CD8-positive, alpha-beta memory T cell (primary cell): ENCODE measurements at places on chromosomes 6 and 20. TPM values are rescaled to one million over a fixed set of nuclear protein-coding genes. Genes with fewer than 3 reads are reported as not detected.

GRCh38 chr20:8515810-8516435 lies 383.9 kb downstream of the PLCB1 start:
- no peak for DNase-seq

PRICKLE4 gene
- total RNA-seq = not detected

TFB1M gene
- 40.8 TPM for total RNA-seq

DNA sequence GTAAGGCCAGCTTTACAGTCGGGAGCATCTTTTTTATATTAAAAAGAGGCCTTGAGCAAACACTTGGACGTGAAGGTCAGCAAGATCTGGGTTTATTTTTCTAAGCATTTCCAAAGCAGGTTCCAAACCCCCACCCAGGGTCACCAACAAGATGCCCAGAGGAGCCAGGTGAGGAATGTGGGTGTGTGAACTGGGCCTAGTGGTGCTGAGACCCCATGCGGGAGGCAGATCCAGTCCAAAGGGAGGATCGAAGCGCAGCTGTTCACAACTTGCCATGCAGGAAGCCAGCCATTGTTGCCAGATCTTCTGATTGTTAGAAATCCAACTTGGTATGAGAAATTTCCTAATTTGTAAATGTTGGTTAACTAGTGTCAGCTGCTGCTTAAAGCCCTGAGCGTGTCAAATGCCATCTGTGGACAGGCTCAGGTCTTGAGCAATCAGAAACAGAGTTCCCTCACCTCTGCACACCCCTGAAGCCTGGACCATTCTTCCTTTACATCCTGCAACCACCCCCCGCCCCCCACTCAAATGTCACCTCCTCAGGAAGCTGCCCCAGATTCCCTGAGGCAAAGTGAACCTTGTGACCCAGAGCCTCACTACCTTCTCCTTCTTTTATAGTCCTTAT lies 46.5 kb downstream of the NFATC2 start:
- DNase-seq = no peak

ELOVL2 gene
- not detected for total RNA-seq

DNA sequence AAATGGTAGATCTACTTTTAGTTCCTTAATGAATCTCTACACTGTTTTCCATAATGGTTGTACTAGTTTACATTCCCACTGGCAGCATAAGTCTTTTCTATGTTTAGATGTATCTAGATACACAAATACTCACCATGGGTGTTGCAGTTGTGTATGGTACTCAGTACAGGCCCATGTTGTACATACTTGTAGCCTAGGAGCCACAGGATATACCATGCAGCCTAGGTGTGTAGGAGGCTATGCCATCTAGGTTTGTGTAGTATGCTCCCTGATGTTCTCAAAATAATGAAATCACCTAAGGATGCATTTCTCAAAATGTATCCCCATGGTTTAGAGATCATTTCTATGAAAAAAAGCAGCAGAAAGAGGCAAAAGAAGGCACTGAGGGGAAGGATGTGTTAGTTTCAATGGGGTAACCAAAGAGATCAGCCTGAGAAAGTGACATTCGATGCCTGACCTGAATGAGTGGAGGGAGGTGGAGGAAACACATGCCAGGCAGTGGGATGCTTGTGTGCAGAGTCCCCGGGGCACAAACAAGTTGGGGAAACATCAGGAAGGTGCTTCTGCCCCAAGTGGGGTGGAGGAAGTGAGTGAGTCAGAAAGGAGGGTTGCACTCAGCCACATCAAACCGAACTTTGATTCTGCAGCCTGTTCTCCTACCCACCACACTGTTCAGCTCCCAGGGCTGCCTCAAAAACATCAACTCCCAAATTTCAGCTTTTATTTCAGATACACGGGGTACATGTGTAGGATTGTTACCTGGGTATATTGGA lies 191.2 kb downstream of the ZNF217 start:
- DNase-seq = no peak

GRCh38 chr6:157405986-157406385 lies 25.0 kb downstream of the ZDHHC14 start:
- DNase-seq = no peak

ZSCAN23 gene
- 0.63 TPM for total RNA-seq

PPIL4 gene
- 29.7 TPM for total RNA-seq

GRCh38 chr6:97055743-97056142 lies 131.2 kb downstream of the KLHL32 start:
- DNase-seq = no peak

DNA sequence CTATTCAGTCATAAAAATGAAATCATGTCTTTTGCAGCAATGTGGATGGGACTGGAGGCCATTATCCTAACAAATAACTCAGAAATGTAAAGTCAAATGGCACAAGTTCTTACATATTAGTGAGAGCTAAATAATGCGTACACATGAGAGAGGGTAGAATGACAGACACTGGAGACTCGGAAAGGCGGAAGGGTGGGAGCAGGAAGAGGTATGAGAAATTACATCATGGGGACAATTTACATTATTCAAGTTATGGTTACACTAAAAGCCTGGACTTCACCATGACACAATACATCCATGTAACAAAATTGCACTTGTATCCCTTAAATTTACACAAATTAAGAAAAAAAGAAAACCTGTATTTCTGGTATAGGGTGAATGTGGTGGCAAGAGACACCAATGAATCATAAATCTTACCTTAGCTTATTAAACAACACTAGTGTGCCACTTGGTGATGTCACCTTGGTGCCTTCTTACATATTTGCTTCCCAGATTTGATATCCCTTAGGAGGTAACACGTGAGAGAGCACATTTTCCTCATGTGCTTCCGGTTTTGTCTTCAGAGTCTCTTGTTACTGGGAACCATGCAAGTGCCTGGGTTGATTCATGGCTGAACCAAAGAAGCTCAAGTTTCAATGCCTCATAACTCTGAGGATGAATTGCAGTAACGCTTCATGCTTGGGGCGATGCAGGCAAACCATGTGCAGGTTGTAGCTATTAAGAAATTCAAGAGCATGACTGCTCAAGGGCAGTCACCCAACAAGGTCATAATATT lies 84.6 kb downstream of the DCDC2 start:
- DNase-seq = no peak

BPIFB2 gene
- total RNA-seq = not detected

- no peak for DNase-seq
Observed at GRCh38 chr20:60036746-60037499, 78.7 kb downstream of the CDH26 start.

DNA sequence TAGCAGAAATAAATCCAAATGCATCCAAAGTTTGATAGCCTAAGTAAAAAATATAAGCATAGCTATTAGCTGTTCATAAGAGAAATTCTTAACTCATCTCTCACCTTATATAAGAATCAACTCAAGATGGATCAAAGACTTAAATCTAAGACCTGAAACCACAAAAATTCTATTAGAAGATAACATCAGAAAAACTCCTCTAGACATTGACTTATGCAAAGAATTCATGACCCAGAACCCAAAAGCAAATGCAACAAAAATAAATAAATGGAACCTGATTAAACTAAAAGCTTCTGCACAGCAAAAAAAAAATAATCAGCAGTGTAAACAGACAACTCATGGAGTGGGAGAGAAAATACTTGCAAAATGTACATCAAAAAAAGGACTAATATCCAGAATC lies 184.3 kb downstream of the TFAP2A start:
- DNase-seq = no peak

- peak; percentile 7 for DNase-seq
Observed at GRCh38 chr6:30821862-30822784, 62.2 kb upstream of the DDR1 start.

GRCh38 chr20:25543068-25543467 lies 42.3 kb downstream of the NINL start:
- DNase-seq = no peak

- no peak for DNase-seq
Observed at GRCh38 chr6:24778121-24778520, 3.4 kb downstream of the GMNN start.

GRCh38 chr6:3747100-3747737 lies 4.3 kb downstream of the PXDC1 start:
- DNase-seq = no peak

IP6K3 gene
- not detected for total RNA-seq

DNA sequence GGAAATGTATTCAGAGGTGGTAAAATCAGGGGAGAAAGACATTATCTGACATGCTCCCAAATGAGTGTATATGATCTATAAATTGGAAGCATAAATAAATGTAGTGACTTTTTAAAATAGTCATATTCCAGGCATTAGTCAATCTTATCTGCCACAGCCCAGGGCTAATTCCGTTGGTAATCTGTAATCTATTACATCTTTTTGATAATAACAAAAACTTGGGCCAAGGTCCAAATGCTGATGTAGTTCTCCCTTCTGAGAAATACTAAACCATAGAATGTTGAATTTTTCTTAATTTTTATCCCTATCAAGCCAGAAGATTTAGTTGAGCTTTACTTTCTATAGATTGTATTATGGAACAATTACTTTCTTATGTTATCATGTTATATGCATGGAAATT lies 1279.8 kb downstream of the EPHA7 start:
- DNase-seq = no peak

- DNase-seq = no peak
Observed at GRCh38 chr6:104572901-104573300, 286.8 kb downstream of the HACE1 start.

PTCRA gene
- total RNA-seq = not detected

SIRPB1 gene
- 2.3 TPM for total RNA-seq

- no peak for DNase-seq
Observed at GRCh38 chr6:77837034-77837784, 184.4 kb downstream of the MEI4 start.

GRCh38 chr20:48586730-48587129 lies 241.1 kb downstream of the PREX1 start:
- no peak for DNase-seq

DNA sequence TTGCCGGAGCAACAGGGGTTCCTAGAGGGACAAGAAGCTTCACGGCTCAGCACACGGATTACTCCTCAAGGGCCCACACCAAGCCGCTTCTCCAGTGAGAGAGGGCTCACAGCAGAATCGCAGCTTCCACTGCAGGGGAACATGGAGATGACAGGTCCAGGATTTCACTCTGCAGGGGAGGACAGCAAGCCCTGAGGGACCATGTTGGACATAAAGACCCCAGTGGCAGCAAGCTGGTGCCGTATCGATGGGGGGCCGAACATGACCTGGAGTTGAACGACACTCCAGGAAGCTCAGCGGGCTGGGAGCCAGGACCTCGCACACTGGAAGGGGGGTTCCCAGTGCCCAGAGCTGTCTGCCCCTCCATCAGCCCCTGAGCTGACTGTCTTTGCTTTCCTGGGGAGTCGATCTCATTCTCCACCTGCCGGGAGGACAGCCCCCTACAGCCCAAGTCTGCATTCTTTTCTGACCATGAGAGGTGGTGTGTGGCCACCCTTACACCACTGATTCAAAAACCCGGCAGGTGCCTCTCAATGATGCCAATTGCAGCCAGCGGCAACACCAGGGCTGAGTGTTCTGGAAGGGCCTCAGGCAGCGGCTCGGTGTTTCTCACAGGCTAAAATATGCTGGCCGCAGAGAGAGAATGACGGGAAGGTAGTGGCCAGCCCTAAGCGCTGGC lies 194.5 kb upstream of the CDH4 start:
- no peak for DNase-seq

- DNase-seq = no peak
Observed at GRCh38 chr20:605237-605636, 4.9 kb downstream of the TCF15 start.

- no peak for DNase-seq
Observed at GRCh38 chr6:134103006-134103405, 50.6 kb upstream of the SLC2A12 start.

DNA sequence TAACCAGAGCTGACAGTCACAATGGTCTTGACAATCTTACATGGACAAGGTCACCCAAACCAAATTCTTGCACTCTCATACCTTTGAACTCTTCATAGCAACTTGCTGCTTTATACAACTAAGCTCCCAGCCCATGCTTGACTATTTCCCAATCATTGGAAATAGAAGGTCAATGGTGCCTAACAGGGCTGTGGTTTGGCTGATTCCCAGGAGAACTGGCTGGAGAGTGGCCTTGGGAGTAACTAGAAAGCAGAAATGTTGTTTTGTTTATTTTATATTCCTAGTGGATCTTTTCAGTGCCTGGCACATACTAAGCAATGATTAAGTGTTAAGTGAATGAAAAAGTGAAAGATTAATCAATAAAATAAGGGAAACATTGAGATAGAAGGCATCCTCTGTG lies 3.0 kb downstream of the SPINT4 start:
- DNase-seq = no peak

DNA sequence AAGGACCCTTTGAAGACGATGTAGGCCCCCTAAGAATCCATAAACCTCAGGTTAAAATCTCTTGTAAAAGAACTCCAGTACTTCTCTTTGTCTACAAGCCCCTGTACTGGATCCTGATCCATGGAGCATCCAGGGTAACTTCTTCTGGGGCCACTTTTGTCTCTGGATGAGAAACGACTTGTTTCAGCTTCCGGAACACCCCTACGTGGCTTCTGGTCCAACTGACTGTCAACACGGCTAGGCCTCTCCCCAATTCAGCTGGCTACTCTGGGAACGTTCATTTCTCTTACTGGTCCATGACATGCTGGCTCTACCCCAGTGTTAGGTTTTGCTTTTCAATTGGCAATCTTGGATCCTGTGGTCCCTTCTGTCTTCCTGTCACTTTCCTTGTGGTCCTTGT lies 198.0 kb downstream of the BACH2 start:
- no peak for DNase-seq

DNA sequence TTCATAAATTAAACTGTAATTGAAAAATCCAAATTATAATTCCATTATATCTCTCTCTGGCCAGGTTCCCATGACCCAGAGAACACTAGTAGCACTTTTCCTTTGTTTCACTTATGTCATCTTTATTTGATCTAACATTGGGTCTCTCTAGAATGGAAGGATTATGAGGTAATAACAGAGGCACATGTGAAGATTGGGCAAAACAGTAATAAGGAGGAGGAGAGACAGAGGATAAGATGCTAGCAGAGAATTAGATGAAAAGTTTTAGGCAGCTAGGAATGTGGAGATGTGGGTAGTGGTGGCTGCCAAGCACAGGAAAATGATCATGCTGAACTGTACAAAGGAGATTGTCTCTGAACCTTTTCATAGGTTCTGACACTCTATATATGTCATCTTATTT lies 3.3 kb downstream of the TAB2 start:
- no peak for DNase-seq

BNIP5 gene
- not detected for total RNA-seq

DNA sequence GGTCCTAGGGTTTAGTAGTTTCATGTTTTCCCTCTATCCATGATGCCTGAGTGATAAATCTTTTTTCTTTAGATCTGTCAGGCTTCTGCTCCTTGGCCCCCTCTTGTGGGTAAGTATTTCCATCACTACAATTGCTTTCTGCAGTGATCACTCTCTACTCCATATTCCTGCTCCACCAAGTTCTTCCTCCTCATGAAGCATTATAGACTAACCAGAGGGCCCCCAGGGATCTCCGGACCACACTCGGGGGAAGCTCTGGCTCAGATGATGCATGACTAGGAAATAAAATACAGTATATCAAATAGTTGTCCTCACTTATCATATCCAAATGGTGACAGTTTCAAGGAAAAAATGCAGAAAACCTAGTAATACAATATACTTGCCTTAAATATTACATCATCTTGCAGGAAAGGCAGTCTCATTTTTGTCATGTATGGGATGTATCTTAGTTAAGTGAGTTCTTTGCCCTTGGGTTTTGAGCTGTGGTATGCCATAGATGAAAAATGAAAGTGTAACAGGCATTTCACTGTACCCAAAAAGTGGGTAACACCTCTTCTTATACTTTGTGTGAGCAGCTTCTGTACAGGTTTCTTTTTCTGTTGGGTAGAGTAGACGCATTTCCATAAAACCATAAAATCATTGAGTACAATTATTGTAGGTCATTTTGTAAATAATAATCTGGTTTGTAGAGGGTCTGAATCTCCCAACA lies 200.9 kb upstream of the EYA4 start:
- DNase-seq = no peak
